ENCODE measurements at places on chromosomes 2 and 18.

DNA sequence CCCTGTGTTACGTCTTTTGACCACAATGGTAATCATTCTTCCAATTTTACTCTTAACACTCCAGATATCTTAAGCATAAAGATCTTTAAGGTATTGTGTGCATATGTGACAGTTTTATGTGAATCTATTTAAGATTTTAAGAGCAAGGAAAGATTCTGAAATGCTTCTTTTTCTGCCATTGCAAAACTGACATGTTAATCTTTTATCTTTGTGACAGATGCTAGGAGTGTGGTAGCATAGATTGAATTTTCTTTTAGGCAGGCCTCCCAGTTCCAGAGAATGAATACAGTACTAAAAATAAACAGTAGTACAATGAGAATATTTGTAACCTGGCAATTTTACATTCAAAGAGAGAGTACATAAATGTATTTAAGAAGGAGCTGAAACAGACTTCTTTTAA lies 232.5 kb upstream of the ZSWIM2 start:
- DNase-seq, result no peak

- no peak for DNase-seq
Measured at GRCh38 chr2:176769021-176769420, 443.6 kb upstream of the HNRNPA3 start.

DNA sequence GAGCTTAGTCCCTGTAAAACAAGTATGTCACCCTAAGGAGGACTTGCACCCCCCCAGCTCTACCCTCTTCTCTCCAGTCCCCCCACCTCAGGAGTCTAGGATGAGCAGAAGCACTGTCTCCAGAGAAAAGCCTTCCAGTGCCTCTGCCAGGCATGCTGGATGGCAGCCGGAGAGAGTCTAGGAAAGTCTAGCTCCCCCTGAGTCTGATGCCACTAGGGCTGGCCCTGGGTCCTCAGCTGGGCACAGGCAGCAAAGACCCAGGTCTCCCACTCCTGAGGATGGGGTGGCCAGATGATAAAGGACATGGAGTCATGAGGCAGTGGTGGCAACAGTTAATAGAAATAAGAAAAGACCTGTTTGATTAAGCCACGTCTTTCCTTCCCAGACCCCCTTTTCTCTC lies 225.6 kb downstream of the CYP26B1 start:
- no peak for DNase-seq

GRCh38 chr2:149357058-149357457 lies 26.7 kb downstream of the LYPD6 start:
- no peak for DNase-seq

GRCh38 chr2:210112871-210113270 lies 58.3 kb downstream of the KANSL1L start:
- no peak for DNase-seq

DNA sequence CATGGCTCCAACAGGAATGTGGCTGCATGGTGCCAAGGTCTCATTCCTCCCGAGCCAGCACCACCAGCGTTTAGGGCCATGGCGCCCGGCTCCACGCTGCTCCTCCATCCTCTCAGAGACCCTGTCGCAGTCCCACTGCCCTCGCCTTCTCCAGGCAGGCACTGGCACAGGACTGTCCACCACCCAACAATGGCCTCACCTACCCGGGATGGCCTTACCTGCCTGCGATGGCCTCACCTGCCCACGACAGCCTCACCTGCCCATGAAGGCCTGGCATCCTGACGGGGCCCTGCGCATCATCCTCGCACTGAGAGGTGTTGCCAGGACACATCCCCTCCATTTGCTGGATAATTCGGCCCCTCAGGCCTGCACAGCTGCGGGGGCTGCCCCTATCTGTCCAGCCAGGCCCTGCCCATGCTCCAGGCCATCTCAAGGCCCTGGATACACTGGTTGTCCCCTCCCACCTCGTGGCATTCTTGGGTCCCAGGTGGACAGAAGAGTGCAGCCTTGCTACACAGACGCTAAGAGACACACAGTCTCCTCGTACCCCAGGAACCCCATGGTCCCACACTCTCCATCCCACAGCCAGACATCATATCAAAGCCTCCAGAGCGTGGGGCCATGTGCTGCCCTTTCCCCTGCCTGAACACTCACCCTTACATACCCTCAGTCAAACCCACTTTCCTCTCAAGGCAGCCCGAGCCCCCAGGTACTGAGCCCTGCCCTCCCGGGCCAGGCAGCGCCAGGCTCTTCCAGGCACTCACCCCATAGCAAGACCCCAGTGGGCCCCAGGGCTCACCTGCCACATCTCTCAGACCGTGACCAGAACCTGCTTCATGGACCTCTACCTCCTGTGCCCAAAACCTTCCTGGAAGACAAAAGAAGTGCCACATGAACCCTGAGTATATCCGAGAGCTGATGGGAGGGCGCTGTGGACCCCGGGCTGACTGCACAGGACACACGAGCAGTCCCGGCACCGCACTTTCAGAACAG lies 268.6 kb downstream of the EIPR1 start:
- no peak for DNase-seq

All from foreskin fibroblast (primary cell).